ENCODE measurements at places on chromosomes 13 and 19.

DNA sequence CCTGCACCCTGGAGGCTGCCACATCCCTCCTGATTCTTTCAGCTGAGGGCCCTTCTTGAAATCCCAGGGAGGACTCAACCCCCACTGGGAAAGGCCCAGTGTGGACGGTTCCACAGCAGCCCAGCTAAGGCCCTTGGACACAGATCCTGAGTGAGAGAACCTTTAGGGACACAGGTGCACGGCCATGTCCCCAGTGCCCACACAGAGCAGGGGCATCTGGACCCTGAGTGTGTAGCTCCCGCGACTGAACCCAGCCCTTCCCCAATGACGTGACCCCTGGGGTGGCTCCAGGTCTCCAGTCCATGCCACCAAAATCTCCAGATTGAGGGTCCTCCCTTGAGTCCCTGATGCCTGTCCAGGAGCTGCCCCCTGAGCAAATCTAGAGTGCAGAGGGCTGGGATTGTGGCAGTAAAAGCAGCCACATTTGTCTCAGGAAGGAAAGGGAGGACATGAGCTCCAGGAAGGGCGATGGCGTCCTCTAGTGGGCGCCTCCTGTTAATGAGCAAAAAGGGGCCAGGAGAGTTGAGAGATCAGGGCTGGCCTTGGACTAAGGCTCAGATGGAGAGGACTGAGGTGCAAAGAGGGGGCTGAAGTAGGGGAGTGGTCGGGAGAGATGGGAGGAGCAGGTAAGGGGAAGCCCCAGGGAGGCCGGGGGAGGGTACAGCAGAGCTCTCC lies 6.9 kb upstream of the CEACAM5 start:
- no peak for DNase-seq

GRCh38 chr19:58544591-58545285 lies 874 bp downstream of the TRIM28 start:
- no peak for DNase-seq

DNA sequence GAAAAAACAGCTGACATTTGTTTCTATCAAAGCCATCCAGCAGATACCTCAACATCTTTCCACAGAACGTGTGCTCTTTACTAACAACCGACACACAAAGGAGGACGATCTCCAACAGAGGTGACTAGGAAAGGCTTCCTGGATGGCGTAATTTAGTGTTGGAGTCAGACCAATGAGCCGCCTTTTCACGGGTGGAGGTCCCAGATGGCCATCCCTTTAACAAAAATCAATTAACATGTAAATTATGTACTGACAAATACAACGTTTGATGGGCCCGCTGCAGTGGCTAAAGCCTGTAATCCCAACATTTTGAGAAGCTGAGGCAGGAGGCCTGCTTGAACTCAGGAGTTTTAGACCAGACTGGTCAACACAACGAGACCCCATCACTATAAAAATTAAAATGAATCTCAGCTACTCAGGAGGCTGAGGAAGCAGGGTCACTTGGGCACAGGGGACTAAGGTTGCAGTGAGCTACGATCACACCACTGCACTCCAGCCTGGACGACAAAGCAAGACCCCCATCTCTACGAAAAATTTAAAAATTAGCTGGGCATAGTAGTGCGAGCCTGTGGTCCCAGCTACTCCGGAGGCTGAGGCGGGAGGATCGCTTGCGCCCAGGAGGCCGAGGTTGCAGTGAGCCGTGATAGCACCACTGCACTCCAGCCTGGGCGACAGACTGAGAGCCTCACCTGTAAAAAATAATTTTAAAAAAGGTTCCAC lies 1.2 kb upstream of the DPY19L3 start:
- no peak for DNase-seq

DNA sequence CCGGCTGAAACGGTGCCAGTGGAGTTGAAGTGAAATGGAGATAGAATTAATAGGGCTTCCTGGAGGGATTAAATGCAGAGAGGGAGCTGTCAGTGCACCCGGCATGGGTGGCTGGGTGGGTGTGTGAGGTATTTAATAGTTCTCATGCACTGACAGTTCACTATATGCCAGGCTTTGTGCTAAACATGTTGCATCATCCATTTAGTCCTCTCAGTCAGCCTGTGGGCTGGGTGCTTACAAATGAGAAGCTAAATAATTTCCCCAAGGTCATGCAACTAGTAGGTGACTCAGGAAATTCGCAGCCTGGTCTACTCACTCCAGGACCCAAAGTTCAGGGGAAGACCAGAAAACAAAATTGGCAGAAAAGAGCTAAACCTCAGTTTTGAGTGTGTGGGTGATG lies 63.5 kb upstream of the SPATA13 start:
- DNase-seq: no peak

GRCh38 chr19:6671960-6672359 lies 2.0 kb upstream of the TNFSF14 start:
- DNase-seq: no peak

- DNase-seq: no peak
These were observed 3.4 kb downstream of the PBX4 start for GRCh38 chr19:19615086-19615485.

GRCh38 chr13:88948501-88948900 lies 1277.3 kb downstream of the SLITRK5 start:
- DNase-seq: no peak

DNA sequence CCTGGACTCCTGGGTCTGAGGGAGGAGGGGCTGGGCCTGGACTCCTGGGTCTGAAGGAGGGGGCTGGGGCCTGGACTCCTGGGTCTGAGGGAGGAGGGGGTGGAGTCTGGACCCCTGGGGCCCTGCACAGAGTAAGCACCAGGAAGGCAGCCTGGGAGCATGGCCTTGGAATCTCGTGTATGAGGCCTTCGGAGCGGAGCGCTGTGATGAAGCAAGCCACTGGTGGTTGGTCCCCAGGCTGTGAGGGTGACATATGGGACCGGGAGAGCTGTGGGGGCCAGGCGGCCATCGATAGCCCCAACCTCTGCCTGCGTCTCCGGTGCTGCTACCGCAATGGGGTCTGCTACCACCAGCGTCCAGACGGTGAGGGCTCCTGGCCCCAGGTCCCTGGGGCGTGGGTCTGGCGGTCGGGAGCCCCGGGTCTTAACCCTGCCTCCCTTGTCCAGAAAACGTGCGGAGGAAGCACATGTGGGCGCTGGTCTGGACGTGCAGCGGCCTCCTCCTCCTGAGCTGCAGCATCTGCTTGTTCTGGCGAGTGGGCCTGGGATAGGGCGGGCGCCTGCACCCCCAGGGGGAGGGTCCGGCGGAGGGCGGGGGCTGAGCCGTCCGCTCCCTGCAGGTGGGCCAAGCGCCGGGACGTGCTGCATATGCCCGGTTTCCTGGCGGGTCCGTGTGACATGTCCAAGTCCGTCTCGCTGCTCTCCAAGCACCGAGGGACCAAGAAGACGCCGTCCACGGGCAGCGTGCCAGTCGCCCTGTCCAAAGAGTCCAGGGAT lies 918 bp downstream of the TMEM190 start:
- no peak for DNase-seq

GRCh38 chr13:78608252-78608687 lies 4.9 kb upstream of the POU4F1 start:
- no peak for DNase-seq

GRCh38 chr13:21834521-21834920 lies 163.6 kb downstream of the FGF9 start:
- no peak for DNase-seq

- DNase-seq: no peak
These were observed 4.1 kb upstream of the EMP3 start for GRCh38 chr19:48321372-48321621.

DNA sequence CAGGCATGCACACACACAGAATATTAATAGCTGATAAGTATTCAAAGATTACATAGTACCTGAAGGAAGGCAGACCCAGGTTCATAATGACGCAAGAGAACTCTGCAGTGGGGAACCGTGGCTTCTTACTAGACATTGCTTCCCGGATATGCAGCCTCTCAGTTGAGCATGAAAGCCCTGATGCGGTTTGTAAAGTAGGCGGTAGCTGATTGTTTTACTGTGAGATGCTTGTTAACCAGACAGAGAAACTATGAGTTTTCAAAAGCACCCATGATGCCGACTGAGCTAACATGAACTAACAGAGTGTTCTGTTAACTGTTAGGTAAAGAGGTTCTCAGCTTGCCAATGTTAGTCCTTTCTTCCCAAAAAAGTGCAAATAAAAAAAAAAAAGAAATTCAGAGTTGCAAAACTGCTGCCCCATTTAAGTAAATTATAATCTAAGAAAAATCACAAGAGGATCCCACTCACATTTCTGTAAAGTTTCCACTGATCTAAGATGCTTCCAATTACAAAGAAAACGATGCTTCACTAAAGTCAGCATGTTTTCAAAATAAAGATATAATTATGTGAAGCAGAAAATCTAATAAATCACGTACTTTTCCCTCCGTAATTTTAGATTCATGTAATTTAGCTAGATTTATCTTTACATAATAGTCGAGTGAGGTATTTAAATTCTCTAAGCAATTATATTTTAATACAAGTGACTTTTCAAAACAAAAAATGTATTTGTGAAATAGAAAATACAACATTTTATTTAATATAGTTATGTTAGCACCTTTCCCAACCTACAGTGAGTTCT lies 2.2 kb downstream of the FLT1 start:
- DNase-seq: no peak

DNA sequence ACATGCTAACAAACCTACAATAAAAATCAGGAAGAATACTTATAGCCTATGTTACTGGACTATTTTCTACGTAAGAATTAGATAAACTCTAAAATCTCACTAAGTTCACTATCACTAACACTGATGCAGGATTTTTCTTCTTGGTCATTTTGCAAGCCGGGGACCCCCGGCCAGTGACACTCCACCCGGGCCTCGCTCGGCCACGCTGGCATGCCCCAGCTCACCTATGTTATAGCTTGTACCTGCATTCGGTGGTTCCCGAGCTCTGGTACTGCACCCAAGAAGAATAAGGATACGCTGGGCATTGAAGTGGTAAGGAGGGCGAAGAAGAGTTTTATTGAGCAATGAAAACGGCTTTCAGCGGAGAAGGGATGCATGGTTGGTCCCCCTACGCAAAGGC lies 245.3 kb upstream of the NBEA start:
- no peak for DNase-seq

GRCh38 chr13:48220592-48220980 lies 12.4 kb upstream of the ITM2B start:
- DNase-seq: no peak

DNA sequence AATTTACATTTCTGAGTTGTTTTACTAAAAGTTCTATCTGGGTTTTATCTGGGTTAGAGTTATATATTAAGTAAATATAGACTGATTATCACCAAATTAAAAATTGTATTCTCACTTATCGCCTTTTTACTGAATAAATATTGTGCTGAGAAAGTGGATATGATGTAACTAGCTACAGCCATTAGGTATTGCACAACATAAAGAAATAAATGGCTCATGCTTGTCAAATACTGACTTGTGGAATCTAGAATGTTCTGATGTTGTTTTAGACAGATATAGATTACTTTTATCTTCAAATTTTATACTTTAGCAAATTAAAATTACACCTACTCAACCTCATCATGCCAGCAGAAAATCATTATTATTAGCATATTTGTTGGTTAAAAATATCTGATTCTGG lies 1277.1 kb upstream of the MIR17HG start:
- no peak for DNase-seq

DNA sequence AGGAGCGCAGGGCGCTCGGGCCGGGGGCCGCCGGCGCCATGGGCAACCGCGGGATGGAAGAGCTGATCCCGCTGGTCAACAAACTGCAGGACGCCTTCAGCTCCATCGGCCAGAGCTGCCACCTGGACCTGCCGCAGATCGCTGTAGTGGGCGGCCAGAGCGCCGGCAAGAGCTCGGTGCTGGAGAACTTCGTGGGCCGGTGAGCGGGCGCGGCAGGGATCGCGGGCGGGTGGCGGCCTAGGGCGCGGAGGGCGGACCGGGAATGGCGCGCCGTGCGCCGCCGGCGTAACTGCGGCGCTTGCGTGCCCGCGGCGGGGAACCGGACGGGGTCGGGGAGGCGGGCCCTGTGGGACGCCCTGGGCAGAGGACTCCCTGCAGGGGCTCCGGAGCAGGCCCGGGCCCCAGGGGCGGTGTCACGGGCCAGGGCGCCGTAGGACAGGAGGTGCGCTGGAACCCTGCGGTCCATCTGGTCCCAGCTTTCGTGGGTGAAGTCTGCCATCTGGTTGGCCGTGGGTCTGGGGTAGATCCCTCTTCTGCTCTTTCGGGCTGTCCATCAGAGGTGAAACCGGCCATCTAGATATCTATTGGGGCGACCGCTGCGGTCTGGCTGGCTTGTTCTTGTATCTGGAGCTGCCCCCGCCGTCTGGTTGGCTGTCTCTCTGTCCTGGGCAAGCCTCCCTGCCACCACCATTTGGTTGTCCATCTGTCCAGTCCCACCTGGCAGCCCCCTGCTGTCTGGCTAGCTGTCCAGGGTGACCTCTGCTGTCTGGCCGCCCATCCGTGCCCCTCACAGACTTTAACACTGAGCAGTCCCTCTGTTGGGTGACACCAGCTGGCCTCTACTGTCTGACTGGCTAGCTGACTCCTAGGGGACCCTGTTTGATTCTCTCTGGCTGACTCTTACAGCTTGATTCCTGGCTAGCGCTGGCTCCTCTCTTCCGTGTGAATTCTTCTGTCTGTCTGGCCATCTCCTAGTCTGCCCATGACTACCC lies 622 bp downstream of the DNM2 start:
- no peak for DNase-seq

- DNase-seq: no peak
These were observed 7.0 kb downstream of the DPF1 start for GRCh38 chr19:38216785-38217641.

DNA sequence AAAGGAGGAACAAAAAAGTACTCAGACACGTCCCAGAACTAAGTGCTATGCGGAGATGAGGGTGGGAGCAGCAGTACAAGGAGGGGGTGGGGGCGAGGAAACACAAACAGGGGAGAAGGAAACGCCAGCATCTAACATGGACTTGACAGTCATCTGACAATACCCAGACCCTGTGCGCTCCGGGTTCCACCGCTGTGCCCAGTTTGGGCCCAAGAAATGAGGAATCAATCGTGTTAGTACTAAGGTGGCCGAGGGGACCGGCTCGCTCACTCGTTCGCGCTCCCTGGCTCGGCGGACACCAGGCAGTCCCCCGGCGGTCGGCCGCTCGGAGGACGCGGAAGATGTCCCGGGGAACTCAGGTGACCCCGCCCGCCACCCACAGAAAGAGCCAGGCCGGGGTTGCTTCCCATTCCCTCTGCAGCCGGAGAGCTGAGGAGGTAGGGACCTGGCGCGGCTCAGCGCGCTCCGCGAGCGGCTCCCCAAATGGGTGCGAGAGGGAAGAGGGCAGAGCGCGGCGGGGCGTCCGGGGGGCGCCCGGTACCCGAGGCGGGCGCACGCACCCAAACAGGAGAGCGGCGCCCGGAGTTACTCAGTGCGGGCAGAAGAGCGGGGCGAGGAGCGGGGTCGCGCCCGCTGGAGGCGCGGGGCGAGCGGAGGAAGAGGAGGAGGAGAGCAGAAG lies 616 bp downstream of the TSHZ3 start:
- no peak for DNase-seq
